SK-N-SH (cell line): ENCODE measurements at places on chromosomes 1 and 21. TPM values are rescaled to one million over a fixed set of nuclear protein-coding genes. Genes with fewer than 3 reads are reported as not detected.

Gene CCDC27
- not detected in 2 replicates for polyA plus RNA-seq

Gene MEGF6
- 5.8 and 7.6 TPM in 2 replicates for polyA plus RNA-seq

Gene TGFB2
- polyA plus RNA-seq = 2.4 and 3.8 TPM in 2 replicates

Gene HSPA13
- polyA plus RNA-seq = 10.5 and 15.3 TPM in 2 replicates

Gene CACNA1S
- polyA plus RNA-seq = not detected in 2 replicates

Gene LEPR
- 2.3 and 3.2 TPM in 2 replicates for polyA plus RNA-seq

Gene FBXO2
- 17.0 and 21.7 TPM in 2 replicates for polyA plus RNA-seq

Gene GBP5
- polyA plus RNA-seq = 0.08 TPM in 2 replicates

Gene CELA2A
- polyA plus RNA-seq = not detected in 2 replicates

Gene MYBPHL
- 0.07 TPM in 1 of 2 replicates, not detected in the other for polyA plus RNA-seq
